Left cardiac atrium (tissue), 4 donors: ENCODE measurements at places on chromosomes 4 and X.

DNA sequence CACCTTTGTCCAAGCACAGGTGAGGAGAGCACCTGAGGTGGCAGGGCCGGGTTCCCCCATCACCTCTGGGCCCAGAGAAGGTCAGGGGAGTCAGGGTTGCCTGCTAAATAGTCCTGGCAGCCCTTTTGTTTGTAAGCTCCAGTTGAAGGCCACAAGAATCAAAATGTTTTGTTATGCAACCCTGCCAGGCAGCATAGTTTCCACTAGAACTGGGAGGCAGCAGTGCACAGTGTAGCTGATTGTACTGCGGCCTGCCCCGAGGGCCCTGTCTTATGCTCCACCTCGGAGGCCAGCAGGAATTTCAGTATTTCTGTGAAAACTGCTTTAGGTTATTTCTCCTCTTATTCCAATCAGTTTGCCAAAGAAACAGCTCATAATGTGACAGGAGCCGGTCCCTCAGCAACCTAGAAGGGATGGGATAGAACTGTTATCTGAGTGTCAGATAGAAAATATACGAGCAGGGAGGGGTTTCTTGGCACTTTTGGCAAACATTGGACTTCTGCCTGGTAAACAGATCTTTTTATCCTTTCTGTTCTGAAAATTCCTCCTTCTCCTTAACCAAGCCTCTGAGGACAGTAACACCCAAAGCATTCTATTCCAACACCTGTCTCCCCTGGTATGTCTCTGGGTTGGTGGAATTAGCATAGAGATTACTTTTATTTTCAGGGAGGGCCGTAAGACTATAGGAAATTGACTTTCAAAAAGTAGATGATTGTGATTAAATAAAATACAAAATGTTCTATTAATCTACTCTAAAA lies 93.6 kb downstream of the LNX1 start:
- DNase-seq, result peak; percentile 64

GRCh38 chr4:154208424-154208823 lies 283.2 kb downstream of the DCHS2 start:
- no peak for DNase-seq

DNA sequence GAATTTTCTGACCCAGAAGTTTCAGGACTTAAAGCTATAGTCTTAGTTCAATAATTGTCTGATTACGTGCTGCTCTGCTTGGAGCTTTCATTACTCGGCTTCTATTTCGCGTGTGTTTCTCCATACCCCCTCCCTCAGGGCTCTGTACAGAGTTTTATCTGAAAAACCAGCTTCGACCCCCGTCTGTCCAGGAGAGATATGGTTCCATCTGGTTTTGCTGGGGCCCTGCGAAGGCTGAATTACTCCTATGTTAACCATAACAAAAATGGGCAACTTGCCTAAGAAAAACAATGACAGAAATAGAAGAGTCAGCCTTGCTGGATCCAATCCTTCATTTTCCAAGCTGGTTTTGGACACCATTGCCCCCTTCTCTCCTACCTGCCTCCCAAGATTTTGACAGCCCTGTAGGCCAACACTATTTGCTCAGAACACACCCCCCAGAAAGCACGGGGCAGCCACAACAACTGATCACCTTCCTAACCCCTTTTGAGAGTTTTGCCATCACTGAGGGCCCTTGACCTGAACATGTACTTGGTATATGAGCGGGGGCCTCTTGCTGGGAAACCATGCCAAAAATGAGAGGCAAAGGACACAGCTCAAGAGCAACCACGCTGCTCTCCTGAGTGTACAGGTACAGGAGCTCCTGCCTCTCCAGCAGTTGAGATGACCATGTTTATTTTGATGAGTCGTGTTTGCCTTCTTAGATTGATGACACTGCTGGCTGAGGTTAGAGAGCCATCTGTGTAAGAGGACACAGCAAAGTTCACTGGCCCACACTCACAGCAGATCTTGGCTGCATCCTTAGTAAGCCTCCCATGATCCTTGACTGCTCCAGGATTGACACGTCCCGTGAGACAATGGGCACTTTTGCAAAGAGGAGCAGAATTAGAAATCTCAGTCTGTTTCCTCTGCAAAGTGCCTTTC lies 36.2 kb upstream of the ATP6AP2 start:
- DNase-seq, result no peak

- no peak for DNase-seq
Observed at GRCh38 chrX:150034788-150035187, 96.5 kb upstream of the EOLA2 start.

- no peak for DNase-seq
Observed at GRCh38 chrX:133191739-133192039, 26.5 kb downstream of the TFDP3 start.

DNA sequence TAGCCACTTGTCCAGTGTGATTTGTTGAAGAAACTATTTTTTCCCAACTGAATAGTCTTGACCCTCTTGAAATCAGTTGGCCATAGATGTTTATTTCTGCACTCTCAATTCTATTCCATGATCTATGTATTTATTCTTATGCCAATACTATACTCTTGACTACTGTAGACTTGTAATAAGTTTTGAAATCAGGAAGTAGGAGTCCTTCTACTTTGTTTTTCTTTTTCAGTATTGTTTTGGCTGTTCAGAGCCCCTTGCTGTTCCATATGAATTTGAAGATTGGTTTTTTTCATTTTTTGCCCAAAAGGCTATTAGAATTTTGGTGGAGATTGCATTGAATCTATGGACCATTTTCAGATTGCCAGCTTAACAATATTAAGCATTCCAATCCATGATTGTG lies 10.2 kb downstream of the SAP30 start:
- no peak for DNase-seq

GRCh38 chr4:177057186-177057585 lies 252.5 kb upstream of the NEIL3 start:
- DNase-seq, result no peak

DNA sequence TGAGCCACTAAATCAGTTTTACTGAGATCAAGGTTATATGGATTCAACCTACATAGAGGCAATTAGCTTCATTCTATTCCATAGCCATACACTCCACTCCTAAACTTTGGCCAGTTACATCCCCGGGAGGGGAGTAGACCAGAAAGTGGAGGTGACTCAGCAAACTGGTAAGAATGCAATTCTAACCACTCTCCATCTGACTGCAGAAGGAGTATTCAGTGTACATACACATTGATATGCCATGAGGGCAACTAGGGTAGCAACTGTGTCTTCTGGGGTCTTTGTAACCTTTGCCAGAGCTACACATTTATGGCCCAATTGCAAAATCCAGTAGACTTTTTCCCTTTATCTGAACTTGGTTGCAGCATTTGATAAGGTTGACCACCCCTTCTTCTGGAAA lies 7.6 kb downstream of the SLC25A43 start:
- no peak for DNase-seq

- no peak for DNase-seq
Observed at GRCh38 chr4:48634688-48635308, 144.7 kb downstream of the ZAR1 start.

DNA sequence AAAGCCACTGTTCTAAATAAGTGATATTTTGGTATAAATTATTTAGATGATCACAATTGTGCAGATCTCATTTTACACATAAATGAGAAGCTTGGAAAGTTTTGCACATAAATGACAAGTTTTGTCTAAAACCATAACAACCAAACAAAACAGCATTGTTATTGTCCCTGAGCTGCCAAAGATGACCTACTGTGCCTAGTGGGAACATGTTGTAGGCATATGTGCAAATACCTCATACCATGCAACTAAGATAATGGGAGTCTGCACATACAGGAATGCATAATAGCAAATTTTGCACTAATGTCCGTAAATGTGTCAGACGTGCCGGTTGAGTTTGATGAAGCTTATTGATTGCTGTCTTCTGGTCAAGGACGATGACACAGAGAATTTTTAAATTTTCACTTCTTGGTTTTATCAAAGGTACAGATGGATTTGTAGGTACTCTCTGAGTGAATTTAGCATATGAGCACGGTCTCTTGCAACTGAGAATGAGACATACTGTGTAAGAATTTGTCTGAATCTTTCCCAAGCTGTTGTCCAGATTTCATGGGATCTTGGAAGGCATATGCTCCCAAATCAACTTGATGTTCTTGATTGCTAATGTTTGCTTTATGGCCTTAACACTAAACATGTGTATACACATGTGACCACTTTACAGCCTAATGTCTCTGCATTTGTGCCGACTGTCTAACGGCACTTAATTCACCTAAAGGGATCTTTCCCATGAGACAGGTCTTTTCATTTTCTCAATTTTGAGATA lies 1133.5 kb downstream of the FAT4 start:
- DNase-seq, result no peak

GRCh38 chr4:145625677-145626622 lies 6.8 kb downstream of the MMAA start:
- DNase-seq, result no peak

DNA sequence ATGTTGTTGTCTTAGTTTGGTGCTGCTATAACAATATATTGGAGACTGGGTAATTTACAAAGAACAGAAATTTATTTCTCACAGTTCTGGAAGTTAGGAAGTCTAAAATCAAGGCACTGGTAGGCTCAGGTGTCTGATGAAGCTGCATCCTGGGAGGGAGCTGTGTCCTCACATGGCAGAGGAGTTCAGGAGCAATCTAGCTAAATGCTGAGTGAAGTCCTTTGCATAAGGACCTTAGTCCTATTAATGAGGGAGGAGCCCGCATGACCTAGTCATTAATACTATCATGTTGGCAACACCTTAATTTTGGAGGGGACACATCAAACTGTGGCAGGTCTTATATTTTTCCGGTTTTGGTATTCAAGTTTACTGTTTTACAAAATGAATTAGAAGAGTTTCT lies 36.0 kb upstream of the NSUN7 start:
- DNase-seq, result no peak

DNA sequence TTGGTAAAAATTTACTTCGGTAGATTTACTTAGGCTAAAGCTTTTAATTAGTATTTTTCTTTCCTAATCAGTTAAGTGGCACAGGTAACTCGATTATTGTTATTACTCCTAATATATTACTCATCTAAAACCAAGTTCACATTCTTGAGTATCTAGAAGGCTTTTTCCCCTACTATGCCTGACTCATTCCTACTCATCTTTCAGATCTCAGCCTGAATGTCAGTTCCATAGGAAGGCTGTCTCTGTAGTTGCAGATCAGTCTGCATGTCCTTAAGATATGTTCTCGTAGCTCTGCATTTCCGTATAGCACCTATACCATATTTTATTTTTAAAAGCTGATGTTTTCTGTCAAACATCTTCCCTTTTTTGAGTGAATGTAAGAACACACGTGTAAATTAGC lies 5.9 kb upstream of the FAM184B start:
- no peak for DNase-seq

- DNase-seq, result no peak
Observed at GRCh38 chrX:136219893-136220292, 31.3 kb downstream of the MAP7D3 start.

- no peak for DNase-seq
Observed at GRCh38 chr4:142081025-142081424, 444.6 kb downstream of the IL15 start.

DNA sequence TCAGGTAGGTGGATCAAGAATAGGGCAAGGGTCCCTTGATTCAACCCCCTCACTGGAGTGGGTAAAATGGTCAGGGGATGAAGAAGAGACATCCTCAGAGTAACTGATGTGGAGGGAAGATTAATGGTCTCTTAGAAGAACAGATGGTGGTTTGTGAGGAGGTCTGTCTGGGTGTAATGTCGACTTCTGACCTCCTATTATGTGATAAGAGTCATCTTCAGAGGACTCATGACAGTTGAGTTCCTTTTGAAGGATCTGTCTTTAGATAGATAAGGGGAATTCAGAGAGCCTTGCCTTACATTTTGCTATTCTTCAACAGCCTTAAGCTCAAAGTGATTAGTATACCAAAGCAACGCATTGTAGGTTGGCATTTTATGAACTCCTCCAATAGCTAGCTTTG lies 27.1 kb upstream of the MAGEA8 start:
- DNase-seq, result no peak

- no peak for DNase-seq
Observed at GRCh38 chr4:131304686-131305085, 1844.4 kb upstream of the PCDH10 start.

DNA sequence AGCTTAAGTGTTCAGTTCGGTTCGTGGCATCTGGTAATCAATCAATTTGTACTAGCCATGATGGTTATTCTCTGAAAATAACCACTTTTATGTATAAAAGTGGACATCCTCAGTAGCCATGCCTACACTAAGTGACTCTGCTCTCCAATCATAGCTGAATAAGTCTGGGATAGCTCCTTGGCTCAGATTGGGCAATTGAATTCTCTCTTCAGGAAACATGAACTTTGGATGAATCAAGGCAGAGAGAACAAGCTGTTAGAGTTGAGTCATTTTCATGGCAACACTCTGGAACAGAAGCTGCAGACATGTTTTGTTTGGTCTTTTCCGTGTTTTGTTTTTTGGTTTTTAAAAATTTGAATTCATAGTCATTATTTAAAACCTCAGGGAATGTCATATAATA lies 66.8 kb upstream of the TMEM164 start:
- DNase-seq, result no peak

GRCh38 chr4:188037003-188037713 lies 41.6 kb downstream of the ZFP42 start:
- no peak for DNase-seq

- no peak for DNase-seq
Observed at GRCh38 chr4:133668061-133668851, 519.2 kb downstream of the PCDH10 start.

DNA sequence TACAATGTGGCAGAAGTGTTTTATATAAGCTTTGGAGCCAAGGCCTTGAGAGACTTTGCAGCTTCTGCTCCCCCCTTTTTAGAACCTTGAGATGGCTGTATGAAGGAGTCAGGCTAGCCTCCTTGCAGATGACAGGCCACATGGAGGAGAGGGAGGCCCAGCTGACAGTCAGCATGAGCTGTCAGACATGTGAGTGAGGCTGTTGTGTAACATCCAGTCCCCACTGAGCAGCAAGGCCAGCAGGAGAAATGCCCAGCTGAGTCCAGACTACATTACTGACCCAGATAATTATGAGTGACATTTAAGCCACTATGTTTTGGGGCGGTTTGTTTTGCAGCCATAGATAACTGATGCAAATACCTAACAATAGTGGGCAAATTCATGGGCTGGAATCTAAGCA lies 515.3 kb upstream of the ARX start:
- DNase-seq, result no peak

- no peak for DNase-seq
Observed at GRCh38 chrX:43718546-43718945, 62.4 kb downstream of the MAOA start.

- peak; percentile 70 for DNase-seq
Observed at GRCh38 chrX:115940888-115941332, 229.6 kb upstream of the AGTR2 start.

GRCh38 chr4:88318751-88319350 lies 34.5 kb upstream of the PPM1K start:
- DNase-seq, result no peak

DNA sequence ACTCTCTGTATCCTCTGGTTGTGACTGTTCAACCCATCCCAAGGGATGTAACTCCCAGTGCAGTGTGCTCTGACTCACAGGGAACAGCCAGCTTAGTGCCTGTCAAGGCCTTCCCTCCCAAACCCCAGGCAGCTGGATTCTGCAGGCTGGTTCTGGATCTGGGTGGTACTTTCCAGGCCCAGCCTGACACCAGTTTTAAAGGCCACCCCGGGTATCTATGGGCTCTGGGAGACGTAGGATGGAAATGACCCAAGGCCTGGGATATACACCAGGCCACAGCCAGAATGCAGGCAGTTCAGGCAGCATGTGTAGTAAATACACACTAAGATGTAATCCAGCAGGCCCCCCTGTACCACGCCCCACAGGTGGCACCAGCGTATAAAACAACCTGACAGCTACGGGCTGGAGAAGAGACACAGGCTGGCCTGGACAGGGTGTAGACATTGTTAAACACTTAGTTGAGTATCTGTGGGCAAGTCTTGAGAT lies 64.2 kb downstream of the SPINK2 start:
- DNase-seq, result no peak
